ENCODE measurements at places on chromosomes 1 and 21.

DNA sequence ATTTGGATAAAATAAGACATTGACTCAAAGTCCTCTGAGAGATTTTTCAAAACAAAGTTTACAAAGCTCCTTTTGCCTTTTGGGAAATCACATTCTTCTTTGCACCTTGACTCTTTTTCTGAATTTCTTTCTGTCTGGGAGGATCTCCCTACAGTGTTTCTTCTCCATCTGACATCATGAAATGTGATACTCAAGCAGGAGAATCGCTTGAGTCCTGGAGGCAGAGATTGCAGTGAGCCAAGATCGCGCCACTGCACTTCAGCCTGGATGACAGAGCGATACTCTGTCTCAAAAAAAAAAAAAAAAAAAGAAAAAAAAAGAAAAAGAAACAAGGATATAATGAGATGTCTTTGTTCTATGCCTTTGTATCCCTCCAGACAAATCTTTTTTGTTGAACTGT, 13.3 kb upstream of the GRIK1 start:
- no peaks in the 10 kb centered on the region for H3K4me1 ChIP-seq
- H3K4me3 ChIP-seq, result no peak overlapping the region
- H3K36me3 ChIP-seq, result no peaks in the 10 kb centered on the region
- peaks cover 7% of the 10 kb centered on the region for H3K27me3 ChIP-seq
- H3K27ac ChIP-seq, result no peak overlapping the region

DNA sequence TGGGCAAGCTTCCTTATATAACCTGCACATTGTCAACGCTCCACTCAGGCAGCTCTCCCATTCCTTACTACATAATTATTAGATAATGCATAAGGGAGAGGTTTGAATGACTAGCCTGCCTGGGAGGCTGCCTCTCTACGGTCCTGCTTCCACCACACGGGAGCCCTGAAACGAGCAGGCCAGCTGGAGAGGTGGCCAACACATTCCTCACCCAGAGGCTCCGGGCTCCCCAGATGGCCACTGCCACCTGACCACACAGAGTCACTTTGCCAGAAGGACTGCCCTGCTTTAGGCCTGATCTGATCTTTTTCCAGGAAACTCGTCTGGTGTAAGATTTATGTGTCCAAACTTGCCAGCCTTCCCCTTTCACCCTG, 27.9 kb downstream of the HIVEP3 start:
- H3K4me3 ChIP-seq, result peak overlapping the region; percentile 82
- no peaks in the 10 kb centered on the region for H3K36me3 ChIP-seq
- H3K27ac ChIP-seq, result peak overlapping the region; percentile 92
- peaks cover 67% of the 10 kb centered on the region for H3K4me1 ChIP-seq
- no peak for DNase-seq

DNA sequence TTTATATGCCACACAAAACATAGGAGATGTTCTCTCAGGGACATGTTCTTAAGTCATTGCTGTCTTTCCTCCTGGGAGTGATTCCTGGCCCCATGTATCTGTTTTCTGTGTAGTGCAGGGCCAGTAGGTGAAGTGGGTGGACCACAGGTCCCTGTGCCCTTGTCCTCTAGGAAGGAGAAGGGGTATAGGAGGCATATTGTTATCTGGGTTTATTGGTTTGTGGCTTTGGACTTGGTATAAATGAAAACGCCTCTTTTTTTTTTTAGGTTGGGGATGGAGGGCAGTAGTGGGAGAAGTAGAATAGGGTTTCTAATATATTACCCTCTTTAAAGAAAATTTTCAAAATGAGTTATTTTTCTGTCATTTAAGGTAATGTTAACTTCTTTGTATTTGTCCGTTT, 29.4 kb downstream of the DYRK1A start:
- H3K4me1 ChIP-seq, result peaks cover 70% of the 10 kb centered on the region
- H3K27ac ChIP-seq, result no peak overlapping the region
- peaks cover 8% of the 10 kb centered on the region for H3K36me3 ChIP-seq
- H3K4me3 ChIP-seq, result no peak overlapping the region
- H3K27me3 ChIP-seq, result no peaks in the 10 kb centered on the region

GRCh38 chr1:15075817-15076216, 77.7 kb upstream of the TMEM51 start:
- H3K36me3 ChIP-seq, result no peaks in the 10 kb centered on the region
- H3K27me3 ChIP-seq, result no peaks in the 10 kb centered on the region
- H3K4me1 ChIP-seq, result no peaks in the 10 kb centered on the region
- H3K27ac ChIP-seq, result no peak overlapping the region
- no peak overlapping the region for H3K4me3 ChIP-seq
- DNase-seq, result no peak

- no peak overlapping the region for H3K4me3 ChIP-seq
- no peak overlapping the region for H3K27ac ChIP-seq
- DNase-seq, result no peak
- no peaks in the 10 kb centered on the region for H3K36me3 ChIP-seq
- H3K27me3 ChIP-seq, result no peaks in the 10 kb centered on the region
These were observed 1038.3 kb downstream of the AMY1C start for GRCh38 chr1:104787866-104788510.

GRCh38 chr1:229887043-229887822, 179.8 kb upstream of the GALNT2 start:
- DNase-seq, result no peak
- peaks cover 21% of the 10 kb centered on the region for H3K27me3 ChIP-seq
- no peak overlapping the region for H3K27ac ChIP-seq
- peaks cover 2% of the 10 kb centered on the region for H3K36me3 ChIP-seq

GRCh38 chr1:12143631-12144155, 23.1 kb upstream of the TNFRSF1B start:
- peak overlapping the region; percentile 43 for H3K4me3 ChIP-seq
- H3K4me1 ChIP-seq, result peaks cover 51% of the 10 kb centered on the region
- peak overlapping the region; percentile 63 for H3K27ac ChIP-seq
- H3K36me3 ChIP-seq, result peaks cover 13% of the 10 kb centered on the region
- DNase-seq, result no peak
- no peaks in the 10 kb centered on the region for H3K27me3 ChIP-seq
